ENCODE measurements at places on chromosomes 3 and 15.

DNA sequence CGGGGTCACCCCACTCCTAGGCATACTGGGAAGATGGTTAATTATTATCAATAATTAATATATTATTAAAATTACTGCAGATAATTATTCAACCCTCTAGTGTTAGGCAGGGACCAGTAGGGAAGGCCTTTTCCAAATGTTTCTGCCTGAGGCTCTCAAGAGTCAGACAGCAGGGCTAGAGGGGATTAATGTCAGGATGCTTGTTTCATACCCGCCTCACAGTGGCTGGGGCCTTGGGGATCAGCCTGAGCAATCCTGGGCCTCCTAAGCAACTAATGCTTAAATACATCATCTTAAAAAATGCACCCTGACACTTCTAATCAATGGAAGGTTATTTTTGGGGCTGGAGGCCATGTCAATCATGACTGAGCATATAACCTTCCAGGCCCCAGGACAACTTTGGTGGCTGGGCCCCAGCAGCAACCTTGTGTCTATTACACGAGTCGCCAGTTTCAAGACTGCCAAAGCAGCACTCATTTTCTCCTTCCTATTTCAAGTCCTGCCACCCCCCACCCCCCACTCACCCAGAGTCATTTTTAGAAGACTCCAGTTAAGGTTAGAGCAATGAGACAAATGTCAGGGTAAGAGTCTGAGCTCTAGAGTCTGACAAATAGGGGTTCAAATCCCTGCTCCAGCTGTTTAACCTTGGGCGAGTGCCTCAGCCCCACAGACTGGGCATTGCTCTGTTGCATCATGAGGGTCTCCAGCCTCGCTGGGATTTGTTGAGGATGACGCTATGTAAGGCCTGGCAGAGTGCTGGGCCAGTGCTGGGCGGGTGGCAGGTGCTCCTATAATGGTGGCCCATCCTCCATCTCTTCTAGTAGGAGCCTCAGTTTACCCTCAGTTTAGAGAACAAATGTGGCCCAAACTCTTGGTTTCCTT is 6.1 kb downstream of the AMOTL2 start:
- no peaks in the 10 kb centered on the region for H3K27me3 ChIP-seq
- no peak for DNase-seq
- H3K4me1 ChIP-seq: peaks cover 19% of the 10 kb centered on the region
- no peak overlapping the region for H3K27ac ChIP-seq

GRCh38 chr15:36498916-36499315 is 80.5 kb upstream of the CDIN1 start:
- no peak overlapping the region for H3K4me3 ChIP-seq
- H3K27ac ChIP-seq: no peak overlapping the region
- H3K36me3 ChIP-seq: no peaks in the 10 kb centered on the region
- H3K4me1 ChIP-seq: peaks cover 12% of the 10 kb centered on the region
- no peaks in the 10 kb centered on the region for H3K27me3 ChIP-seq

DNA sequence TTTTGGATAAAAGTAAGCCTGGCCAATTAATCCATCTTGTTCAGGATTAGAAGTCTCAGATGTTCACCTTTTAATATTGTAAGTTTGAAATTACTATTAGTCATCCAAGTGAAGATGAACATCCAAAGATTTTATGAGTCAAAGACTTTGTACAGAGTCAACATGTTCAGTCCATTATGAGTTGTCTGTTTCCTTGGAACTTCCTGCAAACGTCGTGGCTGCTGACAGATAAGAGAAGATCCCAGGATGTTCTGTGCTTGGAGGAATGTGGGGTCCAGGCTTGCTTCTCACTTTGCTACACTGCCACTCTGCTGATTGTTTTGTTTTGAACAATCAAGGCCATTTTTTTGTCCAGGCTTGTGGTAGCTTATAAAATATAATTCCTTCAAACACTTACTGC is 74.3 kb upstream of the SLCO2A1 start:
- no peak overlapping the region for H3K27ac ChIP-seq
- H3K4me3 ChIP-seq: no peak overlapping the region
- no peaks in the 10 kb centered on the region for H3K4me1 ChIP-seq
- H3K27me3 ChIP-seq: no peaks in the 10 kb centered on the region
- H3K36me3 ChIP-seq: no peaks in the 10 kb centered on the region
- no peak for DNase-seq

DNA sequence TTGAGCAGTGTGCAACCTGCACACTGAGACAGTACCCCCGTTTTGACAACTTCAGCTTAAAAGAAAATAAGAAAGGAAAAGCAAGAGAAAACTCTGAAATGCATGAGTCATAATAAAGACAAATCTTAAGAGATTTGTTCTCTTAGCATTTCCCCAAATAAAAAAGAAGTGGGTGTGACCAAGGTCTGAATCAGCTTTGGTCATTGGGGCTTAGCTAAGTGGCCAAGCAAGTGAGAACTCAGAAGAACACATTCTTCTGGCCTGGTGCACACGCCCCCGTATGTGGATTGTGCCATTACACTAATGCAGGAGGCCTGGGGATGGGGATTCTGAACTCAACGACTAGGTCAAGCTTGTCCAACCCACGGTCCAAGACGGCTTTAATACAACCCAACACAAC is 56.9 kb upstream of the PDZRN3 start:
- H3K27ac ChIP-seq: no peak overlapping the region
- H3K4me3 ChIP-seq: no peak overlapping the region
- H3K27me3 ChIP-seq: no peaks in the 10 kb centered on the region
- peaks cover 1% of the 10 kb centered on the region for H3K4me1 ChIP-seq
- H3K36me3 ChIP-seq: no peaks in the 10 kb centered on the region

DNA sequence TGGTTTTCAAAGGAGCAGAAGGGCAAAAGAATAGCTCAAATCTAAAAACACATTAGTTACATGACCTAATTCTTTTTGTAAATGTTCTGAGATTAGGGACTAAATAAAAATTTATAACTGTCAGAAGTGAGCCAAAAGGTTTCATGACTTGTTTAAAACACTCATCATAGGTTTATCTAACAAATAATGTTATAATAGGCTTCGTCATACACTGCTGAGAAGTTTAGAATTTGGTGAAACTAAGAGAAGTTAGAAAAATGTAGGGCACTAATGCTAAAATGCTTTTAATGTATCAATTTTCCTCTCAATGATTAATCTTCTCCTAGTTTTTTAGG is 468.8 kb upstream of the CDIN1 start:
- no peak overlapping the region for H3K27ac ChIP-seq
- no peaks in the 10 kb centered on the region for H3K27me3 ChIP-seq
- peaks cover 1% of the 10 kb centered on the region for H3K4me1 ChIP-seq
- no peaks in the 10 kb centered on the region for H3K36me3 ChIP-seq
- no peak overlapping the region for H3K4me3 ChIP-seq

DNA sequence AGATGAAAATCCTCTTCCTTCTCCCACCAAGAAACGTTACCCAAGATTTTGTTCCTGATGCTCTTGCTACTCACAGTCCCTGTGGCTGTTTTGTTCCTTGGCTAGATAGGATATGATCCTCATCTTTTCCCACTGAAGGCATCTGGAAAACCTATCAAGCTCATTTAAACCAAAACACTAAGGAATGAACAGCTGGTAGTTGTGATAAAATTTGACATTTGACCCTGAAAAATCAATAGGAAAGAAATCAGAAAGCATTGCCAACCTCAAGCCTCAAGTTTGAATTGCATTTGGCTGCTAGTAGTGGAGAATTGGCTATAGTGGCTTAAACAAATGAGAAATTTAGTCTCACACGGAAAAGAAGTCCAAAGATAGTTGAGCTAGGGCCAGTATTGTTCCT is 170.6 kb upstream of the CHRM5 start:
- no peak overlapping the region for H3K27ac ChIP-seq
- no peaks in the 10 kb centered on the region for H3K27me3 ChIP-seq
- no peaks in the 10 kb centered on the region for H3K36me3 ChIP-seq
- DNase-seq: no peak

DNA sequence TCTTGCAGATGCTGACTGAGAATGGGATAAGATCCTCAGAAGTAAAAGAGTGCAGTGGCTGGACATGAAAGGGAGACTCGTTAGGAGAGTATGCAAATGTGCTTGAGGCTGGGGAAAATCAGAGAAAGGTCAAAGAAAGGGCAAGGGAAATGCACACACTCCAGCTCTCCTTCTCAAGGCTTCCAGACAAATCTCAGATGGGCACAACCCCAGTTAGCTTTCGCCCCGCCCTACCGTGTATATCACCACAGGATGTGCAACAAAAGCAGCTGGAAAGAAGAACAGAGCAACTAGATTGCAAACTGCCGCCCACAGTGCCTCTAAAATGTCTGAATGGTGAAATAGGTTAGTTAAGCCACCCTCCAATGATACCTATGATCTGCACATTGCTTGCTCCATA is 63.9 kb downstream of the CERS3 start:
- DNase-seq: no peak
- no peak overlapping the region for H3K27ac ChIP-seq
- H3K36me3 ChIP-seq: no peaks in the 10 kb centered on the region
- no peaks in the 10 kb centered on the region for H3K27me3 ChIP-seq
- H3K4me3 ChIP-seq: no peak overlapping the region

All from neuronal stem cell (in vitro differentiated cells).